Fibroblast of skin of back (primary cell): ENCODE measurements at places on chromosomes 13 and 19.
A peak's percentile ranks its signal among the peaks of the same experiment; 100 is the strongest.

- DNase-seq, result no peak
Measured at GRCh38 chr13:45436332-45436731, 18.2 kb upstream of the SLC25A30 start.

DNA sequence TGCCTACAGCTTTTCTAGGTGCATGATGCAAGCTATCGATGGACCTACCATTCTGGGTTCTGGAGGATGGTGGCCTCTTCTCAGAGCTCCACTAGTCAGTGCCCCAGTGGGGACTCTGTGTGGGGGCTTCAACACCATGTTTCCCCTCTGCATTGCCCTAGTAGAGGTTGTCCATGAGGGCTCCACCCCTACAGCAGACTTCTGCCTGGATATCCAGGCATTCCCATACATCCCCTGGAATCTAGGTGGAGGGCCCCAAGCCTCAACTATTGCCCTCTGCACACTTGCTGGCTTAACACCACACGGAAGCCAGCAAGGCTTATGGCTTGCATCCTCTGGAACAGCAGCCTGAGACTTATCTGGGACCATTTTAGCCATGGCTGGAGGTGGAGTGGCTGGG is 1299.9 kb upstream of the MIR17HG start:
- no peak for DNase-seq

DNA sequence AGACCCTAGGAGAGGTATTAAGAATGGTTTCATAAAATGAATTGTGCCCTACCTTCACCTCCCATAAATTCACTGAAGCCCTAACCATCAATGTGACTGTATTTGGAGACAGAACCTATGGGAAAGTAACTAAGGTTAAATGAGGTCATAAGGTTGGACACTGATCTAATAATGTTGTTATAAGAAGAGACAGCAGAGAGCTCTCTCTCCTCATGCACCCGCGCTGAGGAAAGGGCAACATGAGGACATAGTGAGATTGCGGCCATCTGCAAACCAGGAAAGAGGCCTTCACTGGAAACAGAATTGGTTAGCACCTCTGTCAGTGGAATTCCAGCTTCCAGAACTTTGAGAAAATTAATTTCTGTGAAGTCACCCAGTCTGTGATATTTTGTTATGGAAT is 1396.1 kb upstream of the MIR17HG start:
- no peak for DNase-seq

DNA sequence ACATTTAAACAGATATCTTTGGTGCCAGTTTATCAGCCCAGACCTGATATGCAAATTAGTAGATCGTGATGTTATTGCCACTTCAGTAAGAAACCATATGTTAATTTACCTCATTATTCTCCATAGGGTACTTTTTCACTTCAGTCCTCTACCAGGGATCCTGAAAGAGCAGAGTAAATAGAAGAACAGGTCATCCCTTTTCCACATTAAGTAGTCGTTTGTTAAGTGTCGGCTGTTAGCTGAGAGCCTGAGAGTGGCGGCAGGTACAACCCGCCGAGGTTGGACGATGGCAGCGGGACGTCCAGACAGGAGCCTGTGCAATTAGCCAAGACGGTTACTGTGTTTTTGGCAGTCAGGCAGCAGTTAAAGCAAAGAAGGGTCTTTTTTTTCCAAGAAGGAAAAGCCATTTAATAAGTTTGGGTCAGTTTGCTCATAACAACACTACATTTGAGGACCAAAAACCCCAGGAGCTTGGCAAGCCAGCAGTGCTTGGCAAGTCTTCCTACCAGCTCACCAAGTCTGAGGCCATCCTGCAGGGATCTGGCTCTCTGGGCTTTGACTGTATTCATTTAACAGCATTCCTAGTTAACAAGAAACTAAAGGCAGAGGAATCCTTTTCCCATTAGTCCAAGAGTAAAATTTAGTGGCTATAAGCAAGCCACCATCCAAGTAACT is 231.8 kb downstream of the SHISA2 start:
- no peak for DNase-seq

- DNase-seq, result no peak
Measured at GRCh38 chr19:38492181-38492813, 58.8 kb downstream of the RYR1 start.

DNA sequence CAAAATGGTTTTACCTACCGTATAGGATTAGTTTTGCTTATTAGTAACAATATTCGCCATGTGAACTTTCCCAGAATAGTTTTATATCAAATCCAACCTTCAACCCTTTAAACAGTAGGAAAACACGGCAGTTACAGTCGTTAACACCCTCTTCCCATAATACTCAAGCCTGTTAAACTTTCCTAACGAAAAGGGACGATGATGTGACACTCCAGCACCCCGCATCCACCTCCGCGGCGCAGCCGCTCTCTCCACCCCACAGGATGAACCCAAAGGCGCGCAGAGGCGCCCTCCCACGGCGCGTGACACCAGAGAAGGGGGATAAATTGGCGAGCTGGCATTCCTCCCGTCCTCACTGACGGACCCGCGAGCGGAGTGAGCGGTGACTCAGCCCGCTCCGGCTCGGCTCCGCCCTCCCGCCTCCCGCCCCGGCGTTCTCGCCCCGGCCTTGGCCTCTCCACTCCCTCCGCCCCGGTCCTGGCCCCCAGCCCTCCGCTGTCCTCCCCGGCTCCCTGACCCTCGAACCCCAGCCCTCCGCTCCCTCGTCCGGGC is 665 bp downstream of the TUBGCP3 start:
- DNase-seq, result peak; percentile 89

- no peak for DNase-seq
Measured at GRCh38 chr13:102903659-102904407, 58.0 kb downstream of the ERCC5 start.

DNA sequence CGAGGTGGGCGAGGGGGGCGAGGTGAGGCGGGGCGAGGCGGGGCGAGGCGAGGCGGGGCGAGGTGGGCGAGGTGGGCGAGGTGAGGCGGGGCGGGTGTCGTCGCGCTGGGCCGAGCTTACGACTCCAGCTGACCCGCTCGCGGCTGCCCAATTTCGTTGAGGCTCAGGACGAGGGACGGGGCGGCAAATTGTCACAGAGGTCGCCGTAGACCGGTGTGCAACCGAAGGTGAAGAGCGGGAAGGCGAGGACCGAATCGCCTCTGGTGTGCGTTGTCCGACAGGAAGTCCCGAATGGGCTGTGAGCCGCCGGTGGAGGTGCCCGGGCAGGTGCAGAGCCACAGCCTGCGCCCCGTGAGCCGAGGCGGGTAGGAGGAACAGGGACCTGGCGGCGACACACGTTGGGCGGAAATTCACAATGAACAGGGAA is at the start of gene LACC1:
Gene LACC1, plus strand, starts transcription at position 150 of the 427 bp plus-strand sequence. CDS start 1,082 bp downstream, outside the sequence.
- no peak for DNase-seq

DNA sequence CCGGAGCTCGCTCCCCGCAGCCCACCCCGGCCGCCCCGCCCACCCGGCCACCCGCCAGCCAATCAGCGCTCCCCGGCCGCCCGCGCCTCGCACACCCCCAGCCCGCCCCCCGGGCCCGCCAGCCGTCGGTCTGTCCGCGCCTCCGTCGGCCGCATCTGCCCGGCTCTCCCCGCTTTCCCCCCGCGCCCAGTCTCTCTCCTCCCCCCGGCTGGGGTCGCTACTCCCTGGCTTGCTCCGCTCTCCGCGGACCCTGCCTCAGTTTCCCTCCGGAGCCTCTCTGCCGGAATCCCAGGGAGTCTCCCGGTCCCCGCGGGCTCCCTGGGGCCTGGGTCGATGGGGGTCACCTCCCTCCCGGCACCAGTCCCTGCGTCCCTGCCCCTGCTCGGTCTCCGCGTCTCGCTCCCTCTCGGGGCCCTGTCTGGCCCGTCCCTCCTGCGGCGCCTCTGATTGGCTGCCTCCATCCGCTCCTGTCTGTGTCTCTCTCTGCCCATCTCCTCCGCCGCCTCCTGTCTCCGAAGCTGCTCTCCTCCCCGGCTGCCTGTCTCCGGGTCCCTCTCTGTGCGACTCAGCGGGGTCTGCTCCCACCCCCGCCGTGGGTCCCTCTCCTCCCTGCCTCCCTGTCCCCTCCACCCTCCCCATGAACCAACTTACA is 484 bp downstream of the IL11 start:
- peak; percentile 86 for DNase-seq

DNA sequence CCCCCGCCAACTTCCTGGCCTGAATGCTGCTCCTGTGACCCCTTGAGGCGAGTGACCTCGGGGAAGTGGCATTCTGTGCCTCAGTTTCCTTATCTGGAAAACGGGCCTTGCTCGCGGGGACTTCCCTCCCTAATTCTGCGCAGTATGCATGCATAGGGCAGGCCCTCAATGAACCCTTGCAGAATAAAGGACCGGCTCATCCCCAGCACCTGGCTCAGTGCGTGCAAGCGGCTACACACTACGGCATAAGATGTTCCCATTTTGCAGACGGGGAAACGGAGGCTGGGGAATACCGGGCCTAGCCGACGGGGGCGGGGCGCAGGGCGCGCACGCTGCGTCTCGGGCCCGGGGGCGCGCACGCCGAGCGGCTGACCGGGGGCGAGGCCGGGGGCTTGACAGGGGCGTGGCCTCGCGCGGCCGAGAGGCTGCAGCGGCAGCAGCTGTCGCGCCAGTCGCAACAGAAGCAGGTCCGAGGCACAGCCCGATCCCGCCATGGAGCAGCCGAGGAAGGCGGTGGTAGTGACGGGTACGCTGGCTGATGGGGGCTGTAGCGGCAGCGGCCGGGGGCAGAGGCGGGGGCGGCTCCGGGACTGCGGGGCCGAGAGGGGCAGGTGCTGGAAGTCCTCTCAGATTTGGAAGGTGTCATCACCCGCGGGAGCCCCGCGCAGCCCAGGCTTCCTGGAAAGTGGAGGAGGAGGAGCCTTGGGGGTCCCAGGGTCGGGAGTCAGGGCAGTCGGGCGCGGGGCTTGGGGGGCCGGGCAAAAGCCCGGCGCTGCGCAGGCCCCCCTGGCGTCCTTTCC is at the start of gene PGPEP1:
Gene PGPEP1, plus strand, starts transcription at position 409 of the 800 bp plus-strand sequence. Its CDS starts 84 bp downstream, at position 493.
- DNase-seq, result peak; percentile 54
